Stimulated activated CD8-positive, alpha-beta memory T cell treated with anti-CD3 and anti-CD28 coated beads, Interleukin-15, amount 100 ng/mL, for 4 hours (primary cell): ENCODE measurements at places on chromosomes 12 and 14.

- DNase-seq, result no peak
Measured at GRCh38 chr14:61160798-61161197, 120.3 kb downstream of the TMEM30B start.

DNA sequence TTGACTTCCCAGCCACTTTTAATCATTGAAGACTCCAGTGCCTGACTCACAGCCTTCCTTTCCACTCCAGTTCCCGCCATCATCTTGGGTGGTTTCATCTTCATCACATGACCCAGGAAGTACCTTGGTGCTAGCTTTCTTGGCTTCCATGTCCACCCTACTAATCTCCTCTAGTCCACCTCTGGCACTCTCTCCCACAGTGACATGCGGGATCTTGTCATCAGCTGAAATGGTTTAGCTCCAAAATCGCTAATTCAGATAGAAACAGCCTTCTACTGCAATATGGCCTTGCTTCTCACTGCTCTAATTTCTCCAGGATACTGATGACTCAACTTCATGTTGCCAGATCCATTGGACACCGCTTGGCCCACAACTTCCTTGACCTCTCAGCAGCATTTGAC is 24.5 kb downstream of the WDR20 start:
- DNase-seq, result no peak

- DNase-seq, result no peak
Measured at GRCh38 chr12:69563166-69563762, 22.0 kb upstream of the CCT2 start.

DNA sequence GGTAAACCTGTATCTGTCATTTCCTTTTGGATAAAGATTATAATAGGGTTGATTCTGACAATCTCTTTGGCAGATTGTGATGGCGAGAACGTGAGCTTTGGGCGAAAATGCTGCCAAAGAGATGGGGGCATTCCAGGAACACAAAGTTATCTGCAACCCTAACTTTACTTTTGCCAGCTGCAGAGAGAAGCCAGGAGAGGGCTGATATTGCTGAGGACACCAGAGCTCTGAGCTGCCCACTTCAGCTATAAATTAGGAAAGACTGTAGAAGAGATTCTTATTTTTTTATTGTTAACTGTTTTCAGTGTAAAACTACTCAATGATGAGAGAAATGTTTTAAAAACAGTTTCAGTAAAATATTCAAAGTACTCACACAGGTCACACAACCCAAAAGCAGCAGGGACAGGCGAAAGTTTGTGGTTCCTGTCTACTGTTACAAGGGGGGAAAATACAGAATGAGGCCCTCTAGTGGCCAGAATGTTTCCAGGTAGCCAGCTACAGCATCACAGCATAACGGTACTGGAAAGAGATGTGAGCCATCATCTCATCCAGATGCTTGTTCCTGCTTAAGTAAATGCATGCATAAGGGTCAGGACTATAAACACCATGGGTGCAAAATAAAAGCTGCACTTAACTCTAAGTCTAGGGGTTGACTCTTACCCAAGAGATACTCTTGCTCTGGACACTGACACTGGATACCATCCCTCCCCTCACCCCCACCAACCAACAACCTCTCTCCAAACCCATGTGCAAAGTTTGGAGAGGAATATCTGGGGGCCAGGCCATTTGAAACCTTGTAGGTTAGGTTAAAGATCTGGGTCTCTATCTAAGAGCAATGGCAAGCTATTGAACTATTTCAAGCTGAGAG is 498.4 kb downstream of the RMST start:
- no peak for DNase-seq

DNA sequence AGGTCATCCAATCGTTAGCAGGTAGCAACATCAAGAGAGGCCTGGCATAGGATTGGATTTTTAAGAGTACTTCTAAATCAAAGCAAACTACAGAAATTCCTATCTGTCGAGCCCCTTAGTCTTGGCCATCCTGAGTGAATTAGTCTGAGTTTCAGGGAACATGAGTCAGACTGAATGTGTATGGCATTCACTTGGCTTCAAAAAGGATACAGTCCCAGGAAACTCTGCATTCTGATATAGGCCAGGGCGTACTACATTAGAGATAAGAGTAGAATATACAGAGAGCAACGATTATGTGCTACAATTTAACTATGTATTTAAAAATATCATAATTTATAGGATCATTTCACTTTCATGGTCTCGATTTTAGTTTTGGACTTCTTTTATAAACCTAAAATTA is 242.2 kb downstream of the SOX5 start:
- no peak for DNase-seq

DNA sequence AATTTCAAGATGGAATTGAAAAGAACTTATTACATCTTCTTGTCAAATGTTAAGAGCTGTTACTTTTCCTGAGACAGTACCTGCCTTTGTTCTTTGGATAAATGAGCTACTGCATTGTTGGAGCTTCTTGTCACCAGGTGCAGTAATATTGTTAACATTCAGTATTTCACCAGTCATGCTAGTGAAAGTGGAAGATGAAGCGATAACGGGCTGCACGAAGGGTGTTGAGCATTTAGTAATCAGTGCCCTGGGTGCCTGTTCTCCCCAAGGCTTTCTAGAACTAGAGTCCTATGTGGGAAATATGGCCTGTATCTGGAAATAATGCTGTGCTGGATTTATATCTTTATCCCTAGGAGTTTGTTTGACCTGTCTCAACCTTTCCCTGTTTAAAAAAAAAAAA is 83.2 kb downstream of the PPP2R5C start:
- DNase-seq, result no peak

DNA sequence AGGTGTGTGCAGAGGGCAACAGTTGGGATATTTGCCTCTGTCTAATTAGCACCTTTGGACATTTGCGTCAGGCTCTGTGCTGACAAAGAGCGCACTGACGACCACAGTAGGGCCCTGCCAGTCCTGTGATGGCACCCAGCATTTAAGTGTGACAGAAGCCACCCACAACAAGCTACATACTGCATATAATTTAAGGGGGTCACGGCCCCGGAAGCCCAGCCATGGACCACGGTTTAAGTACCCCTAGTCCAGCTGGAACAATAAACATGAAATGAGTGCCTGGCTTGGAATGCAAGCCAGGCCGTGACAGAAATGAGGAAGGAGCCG is 16.8 kb upstream of the DYNC1H1 start:
- DNase-seq, result no peak

GRCh38 chr14:64779472-64779871 is 75.2 kb downstream of the PLEKHG3 start:
- DNase-seq, result no peak

GRCh38 chr12:512933-513332 is 53.2 kb downstream of the B4GALNT3 start:
- DNase-seq, result no peak

DNA sequence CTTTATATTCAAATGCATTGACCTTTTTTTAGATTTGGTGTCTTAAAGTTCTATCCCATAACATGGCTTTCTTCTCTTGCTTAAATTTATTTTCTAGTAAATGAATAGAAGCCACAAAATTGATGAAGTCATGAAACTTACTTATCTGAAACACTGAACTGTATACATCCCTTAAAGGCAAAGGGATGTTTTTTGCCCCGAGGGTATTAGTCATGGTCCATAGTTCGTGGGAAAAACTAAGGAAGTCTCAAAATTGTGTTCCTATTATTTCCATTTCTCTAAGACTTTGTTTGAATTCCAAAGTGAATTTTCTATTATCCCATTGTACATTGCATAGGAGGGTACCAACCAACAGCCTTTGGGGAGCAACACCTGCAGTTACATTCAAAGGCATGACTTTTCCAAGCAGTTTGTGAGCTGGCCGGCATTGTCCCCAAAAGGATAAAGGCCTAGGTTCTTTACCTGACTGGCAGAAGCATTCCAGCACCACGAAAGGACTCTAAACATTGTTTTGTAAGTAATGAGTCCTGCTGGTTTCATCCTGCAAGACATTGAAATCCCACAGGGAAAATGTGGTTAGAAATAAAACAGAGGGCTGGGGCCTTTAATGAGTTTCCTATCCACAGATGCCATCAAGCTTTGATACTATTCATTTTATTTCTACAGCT is 473.5 kb downstream of the PRKD1 start:
- no peak for DNase-seq

DNA sequence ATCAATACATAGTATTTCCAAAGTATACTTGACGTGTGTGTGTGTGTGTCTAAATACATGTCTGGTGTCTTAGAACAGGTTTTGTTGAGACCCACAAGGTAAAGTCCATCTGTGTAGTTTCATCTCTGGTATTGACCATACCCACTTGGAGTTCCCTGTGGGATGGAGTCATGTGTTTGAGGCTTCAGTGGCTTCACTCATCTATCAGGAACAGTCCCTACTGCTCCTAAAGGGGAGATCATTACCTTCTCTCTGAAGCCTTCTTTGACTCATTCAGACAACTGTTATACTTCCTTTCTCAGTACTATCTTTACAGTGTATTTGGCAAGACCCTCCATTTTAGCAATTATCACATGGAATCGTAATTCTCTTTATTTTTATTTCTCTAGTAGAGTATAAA is 14.2 kb downstream of the RAB21 start:
- no peak for DNase-seq

GRCh38 chr14:50979941-50980850 is 35.9 kb upstream of the PYGL start:
- no peak for DNase-seq
